ENCODE measurements at places on chromosomes 12 and 14.
A peak's percentile ranks its signal among the peaks of the same experiment; 100 is the strongest.

DNA sequence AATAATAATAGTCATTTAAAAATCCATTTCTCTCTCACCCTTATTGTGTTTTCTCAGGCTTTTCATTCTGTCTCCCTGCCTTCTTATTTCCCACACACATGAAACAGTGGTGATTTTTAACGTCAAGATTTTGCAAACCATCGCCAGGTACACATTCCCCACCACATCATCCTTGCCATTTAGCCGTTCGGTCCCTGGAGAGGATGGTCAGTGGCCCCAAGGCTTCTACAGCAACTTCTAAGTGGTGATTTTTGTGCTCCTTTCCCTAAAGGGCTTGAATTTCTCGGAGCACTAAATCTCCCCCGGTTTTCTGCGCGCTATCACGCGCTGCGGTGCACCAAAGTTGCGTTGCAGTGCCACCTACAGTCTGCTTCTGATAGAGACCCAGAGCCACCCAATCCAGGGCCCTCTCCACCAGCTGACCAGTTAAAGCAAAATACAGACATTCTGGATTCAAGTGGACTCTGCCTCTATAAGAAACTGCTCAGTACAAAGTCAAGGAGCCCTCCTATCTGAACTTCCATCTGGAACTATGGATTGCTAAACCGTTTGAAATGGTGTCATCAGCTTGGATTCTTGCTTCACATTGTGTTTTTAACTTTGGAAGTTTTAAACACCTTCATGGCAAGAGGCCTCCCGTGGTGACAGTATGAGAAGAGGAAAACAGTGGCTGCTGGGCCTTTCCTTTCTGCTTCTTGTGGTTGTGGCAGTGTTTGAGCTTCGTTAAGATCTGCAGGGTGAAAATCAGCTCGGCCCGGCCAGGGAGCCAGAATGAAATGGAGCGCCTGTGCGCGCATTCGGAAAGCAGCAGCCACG, 234.0 kb downstream of the SPTSSA start:
- DNase-seq = peak; percentile 84

DNA sequence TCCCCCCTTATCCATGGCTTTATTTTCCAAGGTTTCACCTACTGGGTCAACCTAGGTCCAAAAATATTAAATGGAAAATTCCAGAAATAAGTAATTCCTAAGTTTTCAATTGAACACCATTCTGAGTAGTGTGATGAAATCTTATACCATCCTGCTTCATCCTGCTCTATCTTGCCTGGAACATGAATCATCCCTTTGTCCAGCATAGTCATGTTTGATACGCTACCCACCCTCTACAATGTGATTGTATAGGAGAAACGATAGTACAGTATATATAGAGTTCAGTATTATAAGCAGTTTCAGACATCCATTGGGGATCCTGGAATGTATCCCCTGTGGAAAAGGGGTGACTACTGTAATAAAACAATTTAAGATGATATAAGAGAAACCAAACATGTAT, 62.2 kb downstream of the IFNG start:
- no peak for DNase-seq

GRCh38 chr12:15268309-15268708, 47.1 kb upstream of the RERG start:
- DNase-seq = no peak

DNA sequence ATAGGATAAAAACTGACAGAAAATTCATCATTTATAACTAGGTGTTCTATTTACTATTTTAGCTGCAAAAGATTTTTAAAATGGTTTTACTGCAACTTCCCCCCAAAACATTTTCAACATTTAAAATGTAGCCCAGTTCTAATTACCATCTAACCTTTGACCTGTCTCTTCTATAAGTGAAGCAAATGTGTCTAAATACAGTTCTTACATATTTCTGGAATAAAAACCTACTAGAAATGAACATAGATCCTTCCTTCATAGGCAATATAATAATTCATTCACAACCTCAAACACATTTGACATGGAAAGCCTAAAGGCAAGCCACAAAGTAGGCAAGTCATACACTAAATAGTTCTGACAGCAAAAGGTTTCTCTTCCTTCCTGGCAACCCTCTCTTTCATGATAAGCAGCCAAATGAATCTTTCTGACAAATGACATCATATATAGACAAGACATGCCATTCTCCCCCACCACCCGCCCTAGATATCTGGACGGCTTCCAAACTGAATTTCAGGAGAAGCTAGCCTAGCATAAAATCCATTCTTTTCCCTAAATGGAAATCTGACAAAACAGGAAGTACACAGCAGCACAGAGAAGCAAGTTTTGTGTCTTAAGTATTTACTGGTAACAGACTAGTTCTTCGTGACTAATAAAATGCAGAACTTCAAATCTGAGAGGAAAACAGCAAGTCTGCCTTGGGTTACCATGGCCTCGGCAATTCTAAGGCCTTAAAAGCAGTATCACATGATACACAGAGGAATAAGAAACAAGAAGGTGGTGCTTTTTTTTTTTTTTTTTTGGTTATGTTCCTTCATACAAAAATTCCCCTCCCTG, 17.2 kb upstream of the ARID4A start:
- DNase-seq = no peak

- DNase-seq = no peak
These were observed 53.0 kb downstream of the ATF7IP start for GRCh38 chr12:14418451-14418890.

GRCh38 chr12:29282031-29282816, 98.7 kb downstream of the ERGIC2 start:
- no peak for DNase-seq

GRCh38 chr12:77213319-77213718, 147.9 kb upstream of the E2F7 start:
- DNase-seq = no peak

GRCh38 chr12:97260786-97261185, 201.8 kb upstream of the RMST start:
- no peak for DNase-seq

DNA sequence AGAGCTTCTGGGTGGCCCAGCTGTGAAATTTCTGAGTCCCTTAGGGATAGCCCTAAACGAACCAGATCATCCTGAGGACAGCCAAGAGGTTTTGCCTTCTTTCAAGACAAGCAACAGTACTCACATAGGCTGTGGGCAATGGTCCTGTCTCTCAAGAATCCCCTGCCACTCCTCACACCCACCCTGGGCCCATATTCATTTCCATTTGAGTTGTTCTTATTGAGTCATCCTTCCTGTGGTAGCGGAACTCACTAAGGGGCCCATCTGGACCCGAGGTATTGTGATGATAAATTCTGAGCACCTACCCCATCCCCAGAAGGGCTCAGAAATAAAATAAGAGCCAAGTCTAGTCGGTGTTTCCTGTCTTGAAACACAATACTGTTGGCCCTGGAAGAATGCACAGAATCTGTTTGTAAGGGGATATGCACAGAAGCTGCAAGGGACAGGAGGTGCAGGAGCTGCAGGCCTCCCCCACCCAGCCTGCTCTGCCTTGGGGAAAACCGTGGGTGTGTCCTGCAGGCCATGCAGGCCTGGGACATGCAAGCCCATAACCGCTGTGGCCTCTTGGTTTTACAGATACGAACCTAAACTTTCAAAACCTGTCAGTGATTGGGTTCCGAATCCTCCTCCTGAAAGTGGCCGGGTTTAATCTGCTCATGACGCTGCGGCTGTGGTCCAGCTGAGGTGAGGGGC, 38.9 kb downstream of the DAD1 start:
- no peak for DNase-seq

DNA sequence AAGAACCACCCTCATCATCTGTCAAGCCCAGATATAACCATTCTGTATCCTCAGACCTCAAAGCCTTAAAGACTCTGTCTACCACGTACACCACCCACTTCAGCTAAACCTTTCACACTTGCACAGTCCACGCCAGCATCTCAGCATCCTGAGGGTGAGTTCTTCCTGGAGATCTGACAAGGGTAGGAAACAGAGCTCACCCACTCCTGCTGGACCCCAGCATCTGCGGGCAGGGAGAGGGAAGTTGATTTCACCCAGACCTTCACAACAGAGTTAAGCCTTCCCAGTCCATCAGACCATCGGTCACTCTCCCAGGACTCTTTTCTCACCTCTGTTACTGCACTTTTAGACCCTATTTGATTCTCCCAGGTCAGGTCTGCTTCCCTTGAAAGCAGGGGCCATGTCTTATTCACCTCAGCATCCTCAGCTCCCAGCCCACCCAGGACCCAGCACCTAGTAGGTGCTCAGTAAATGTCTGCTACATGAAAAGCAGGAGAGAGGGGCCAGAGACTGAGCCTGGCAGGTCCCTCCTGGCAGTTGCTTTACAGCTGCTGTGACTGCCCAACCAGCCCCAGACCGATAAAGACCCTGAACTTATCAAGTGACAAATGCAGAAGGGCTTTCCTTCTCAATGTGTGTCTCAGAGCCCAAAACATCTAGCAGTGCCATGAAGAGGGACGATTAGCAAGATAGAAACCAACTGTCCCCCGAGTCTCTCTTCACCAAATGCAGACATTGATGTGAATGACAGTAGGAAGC, 34.1 kb downstream of the ANO2 start:
- no peak for DNase-seq
